Large intestine (tissue), 12 donors: ENCODE measurements at places on chromosomes 6 and 20.

DNA sequence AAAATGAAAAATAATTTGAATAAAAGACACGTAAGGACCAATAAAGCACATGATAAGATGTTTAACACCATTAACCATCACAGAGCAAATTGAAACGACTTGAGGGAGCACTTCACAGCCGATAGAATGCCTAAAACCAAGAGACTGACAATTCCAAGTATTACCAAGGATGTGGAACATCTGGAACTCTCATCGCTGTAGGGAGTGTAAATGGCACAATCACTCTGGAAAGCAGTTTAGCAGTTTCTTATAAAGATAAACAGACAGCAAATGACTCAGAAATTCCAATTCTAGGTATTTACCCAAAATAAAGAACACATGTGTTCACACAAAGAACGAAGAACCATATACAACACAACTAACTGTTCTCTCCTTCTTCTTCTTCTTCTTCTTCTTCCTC, 8.5 kb upstream of the UBD start:
- DNase-seq, result no peak

GRCh38 chr6:37876843-37877242, 57.3 kb downstream of the ZFAND3 start:
- DNase-seq, result no peak

DNA sequence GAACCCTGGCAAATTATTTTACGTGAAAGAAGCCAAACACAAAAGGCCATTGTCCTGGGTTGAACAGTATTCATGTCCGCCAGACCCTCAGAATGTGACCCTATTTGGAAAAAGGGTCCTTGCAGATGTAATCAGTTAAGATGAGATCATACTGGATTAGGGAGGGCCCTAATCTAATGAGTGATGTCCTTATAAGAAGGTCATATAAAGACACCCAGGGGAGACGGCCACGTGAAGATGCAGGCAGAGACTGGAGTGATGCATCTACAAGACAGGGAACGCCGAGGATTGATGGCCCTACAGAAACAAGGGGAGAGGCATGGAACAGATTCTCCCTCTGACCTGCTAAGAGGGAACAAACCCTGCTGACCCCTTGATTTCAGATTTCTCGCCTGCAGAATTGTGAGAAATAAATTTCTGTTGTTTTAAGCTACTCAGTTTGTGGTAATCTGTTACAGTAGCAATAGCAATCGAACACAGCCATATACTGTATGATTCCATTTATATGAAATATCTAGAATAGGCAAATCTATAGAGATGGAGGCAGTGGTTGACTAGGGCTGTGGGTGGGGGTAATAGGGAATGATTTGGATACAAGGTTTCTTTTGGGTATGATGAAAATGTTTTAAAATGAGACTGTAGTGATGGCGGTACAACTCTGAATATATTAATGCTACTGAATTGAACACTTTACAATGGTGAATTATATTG, 132.9 kb upstream of the NUP153 start:
- no peak for DNase-seq

DNA sequence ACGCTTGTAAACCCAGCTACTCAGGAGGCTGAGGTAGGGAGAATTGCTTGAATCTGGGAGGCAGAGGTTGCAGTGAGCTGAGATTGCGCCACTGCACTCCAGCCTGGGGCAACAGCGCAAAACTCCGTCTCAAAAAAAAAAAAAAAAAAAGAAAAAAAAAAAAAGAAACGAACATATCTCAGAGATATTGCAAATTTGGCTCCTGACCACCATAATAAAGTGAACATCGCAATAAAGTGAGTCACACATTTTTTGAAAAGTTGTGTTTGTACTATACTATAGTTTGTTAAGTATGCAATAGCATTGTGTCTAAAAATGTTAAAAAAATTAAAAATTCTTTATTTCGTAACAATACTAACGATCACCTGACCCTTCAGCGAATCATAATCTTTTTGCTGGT, 13.3 kb downstream of the RSPH9 start:
- no peak for DNase-seq

DNA sequence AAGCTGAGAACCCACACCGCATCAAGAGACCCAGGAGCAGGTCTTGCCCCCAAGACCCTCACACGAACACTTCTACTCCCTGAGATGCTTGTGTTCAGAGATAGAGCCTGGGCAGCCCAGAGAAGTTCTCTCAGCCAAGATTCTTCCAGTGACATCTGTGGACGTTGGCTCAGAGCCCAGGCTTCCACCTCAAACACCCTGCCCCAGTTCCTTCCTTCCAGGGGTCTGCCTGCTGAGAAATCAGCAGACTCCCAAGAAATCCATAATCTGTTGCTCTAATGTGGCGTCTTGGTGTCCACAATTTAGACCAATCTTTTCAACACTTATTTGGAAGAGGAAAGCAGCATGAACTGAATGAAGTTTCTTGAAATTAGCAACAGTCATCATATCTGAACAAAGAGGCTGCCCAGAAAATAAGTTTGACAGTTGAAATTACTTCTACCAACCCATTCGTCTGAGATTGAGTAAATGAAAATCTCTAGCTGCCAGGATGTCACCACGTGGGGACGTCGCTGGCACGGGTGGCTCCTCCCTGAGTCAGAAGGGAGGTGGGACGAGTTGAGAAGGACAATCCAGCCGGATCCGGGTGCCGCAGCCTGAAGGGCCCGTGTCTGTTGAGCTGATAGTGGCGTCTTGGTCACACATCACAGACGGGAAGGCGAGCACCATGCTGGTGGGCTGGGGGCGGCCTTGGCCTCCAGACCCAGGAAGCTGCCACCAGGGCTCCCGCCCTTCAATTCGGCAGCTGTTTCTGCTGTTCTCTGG, 400.9 kb downstream of the TAF4 start:
- no peak for DNase-seq

DNA sequence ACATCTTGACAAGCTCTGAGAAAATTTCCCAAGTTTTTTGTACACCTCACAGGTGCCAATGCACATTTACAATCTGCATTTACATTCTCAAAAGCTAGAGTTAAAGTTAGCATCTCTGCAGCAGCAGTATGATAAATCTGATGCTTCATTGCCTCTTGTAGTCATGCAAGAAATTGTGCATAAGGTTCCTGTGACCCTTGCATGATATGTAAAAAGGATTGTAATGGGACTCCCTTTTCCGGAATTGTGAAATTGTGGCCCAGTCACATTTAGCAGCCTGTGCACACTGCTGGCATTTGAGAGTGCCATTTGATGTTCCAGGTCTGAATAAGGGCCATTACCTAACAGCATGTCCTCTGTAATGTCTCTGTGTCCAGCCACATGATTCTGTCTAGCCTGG, 24.1 kb downstream of the HLA-DRB1 start:
- DNase-seq, result no peak

DNA sequence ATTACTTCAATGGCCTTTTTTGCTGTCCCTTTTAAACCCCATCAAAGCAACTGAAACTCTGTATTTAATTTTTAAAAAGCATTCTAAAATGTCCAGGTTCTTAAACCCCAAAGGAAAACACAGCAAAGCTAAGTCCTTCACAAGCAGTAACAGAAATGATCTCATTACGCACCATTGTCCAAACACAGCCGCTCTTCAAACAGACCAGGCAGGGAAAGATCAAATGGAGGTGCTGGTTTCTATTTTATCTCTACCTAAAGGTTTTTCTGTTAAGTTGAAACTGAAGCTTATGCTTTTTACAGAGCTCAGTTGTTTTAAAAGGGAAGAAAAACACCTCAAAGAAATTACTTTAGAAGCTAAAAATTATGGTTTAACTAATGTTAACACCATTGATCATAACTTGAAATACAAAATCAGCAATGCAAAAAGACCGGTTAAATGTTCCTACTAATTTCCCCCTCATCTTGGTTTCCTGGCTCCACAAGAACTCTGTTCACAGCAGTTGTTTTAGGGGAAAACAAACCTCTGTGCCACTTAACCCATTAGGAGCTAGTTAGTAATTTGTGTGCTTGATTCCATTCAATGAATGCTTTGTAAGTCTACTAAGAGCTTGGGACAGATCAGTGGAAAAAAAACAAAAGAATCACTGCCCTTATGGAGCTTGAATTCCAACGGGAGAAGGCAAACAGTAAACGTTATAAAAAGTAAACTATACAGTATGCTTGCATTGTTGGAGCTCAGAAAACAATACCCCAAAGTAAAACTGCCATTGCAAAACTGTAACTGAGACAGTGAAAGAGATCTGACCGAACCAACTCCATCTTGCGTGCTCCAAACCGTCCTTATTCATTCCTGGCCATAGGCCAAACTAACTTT, 87.4 kb downstream of the CD24 start:
- DNase-seq, result no peak

- no peak for DNase-seq
Observed at GRCh38 chr6:161921602-161922395, 647.9 kb upstream of the AGPAT4 start.

GRCh38 chr20:56429941-56430340, 17.9 kb downstream of the CASS4 start:
- no peak for DNase-seq

GRCh38 chr20:33673410-33674293, 576 bp downstream of the NECAB3 start:
- DNase-seq, result no peak

- DNase-seq, result no peak
Observed at GRCh38 chr6:148440016-148440415, 97.4 kb downstream of the SASH1 start.

GRCh38 chr6:84428300-84428907, 201.0 kb upstream of the CEP162 start:
- no peak for DNase-seq

DNA sequence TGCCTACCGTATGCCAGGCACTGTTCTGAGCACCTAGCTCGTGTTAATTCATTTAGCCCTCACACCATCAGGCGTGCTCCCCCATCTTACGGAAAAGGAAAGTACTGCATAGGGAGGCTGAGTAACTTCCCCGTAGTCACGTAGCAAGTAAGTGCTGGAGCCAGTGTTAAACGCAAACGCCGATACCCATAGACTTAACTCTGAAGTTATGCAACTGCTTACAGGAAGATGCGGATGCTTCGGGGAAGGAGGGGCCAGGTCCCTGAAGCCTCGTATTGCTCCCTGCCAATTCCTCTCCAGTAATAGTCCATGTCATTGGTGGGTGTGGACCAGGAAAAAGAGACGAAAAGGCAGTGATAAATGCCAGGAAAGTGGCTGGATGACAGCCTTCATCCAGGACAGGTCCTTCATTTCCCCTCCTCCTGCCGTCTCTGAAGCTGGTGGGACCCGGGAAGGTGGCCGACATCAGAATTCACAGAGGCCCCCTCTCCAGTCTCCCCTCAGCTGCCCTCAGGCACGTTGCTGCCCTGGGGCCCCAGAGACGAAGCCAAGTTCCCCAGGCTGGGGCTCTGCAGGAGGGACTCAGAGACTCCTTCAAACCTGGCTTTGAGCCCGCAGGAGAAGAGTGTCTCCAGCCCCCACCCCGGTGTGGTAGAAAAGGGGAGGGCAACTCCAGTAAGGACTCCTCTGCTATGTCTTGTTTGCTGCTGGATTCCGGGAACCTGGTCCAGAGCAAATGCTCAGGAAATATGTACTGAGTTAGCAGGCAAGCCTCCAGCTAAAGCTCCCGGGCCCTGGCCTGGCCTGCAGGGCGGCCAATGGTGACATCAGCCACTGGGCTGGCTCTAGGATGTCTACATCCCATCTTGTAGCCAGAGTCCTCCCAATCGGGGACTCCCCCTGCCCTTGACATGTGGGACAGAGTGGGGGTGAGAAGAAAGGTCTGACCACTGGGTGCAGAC, 37.8 kb downstream of the RAB44 start:
- DNase-seq, result peak; percentile 71

DNA sequence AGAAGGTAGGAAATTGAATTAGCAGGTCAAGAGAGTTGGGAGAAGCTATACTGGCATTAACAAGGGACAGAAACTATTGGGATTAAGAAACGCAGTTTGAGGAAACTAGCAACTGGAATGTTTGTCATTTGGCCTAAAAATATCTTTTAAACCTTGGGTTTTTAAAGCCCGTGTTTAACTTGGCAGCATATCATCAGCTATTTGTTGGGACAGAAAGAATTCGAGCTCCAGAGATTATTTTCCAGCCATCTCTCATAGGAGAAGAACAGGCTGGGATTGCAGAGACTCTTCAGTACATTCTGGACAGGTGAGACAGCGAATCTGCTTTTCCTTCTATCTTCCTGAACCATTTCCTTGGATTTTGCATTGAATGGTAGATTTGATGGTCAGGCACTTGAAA, 17.8 kb downstream of the ACTR5 start:
- DNase-seq, result no peak

DNA sequence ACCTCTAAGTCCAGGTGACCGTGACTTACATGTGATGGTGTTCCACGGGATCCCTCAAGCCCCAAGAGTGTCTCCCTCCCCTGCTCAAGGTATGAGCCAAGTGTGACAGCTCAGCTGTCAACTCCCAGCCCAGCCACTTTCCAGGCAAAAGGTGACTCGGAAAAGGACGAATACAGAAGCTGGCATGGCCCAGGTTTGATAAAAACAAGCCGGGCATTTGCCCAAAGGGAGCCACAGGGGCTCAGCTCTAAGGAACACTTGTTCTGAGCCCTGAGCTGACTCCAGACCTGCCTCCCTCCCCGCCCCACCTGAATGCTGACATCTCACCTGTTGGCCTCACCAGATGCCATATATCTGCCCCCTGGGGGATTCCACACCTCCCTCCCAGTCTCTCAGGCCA, 43.0 kb upstream of the BPIFA2 start:
- no peak for DNase-seq

- DNase-seq, result no peak
Observed at GRCh38 chr6:128952902-128953301, 70.0 kb downstream of the LAMA2 start.

DNA sequence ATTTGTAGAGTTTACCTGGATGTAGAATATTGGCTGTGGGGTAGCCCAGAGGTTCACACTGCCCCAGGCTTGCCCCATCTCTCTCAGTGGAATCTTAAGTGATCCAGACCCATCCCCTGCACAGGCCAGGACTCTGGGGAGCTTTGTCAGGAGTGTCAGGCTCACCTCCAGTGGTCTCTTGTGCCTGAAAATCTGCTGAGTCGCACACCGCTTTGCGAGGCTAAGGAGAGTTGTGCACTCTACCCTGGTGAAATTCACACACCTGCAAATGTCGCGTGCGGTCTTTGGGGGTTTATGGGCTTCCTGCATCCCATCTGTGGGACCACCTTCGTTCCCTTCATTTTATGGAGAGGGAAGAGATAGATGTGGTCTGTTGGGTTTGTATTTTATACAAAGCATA, 63.6 kb upstream of the KIF25 start:
- no peak for DNase-seq

GRCh38 chr20:37755665-37756064, 61.8 kb downstream of the CTNNBL1 start:
- no peak for DNase-seq

GRCh38 chr20:58375759-58376352, 13.2 kb upstream of the VAPB start:
- DNase-seq, result no peak
